ENCODE measurements at places on chromosomes 5 and 9. TPM values are rescaled to one million over a fixed set of nuclear protein-coding genes. Genes with fewer than 3 reads are reported as not detected.

The PCDHGA5 gene
- 8.6 TPM for total RNA-seq

The SPINK4 gene
- total RNA-seq: not detected

The TBCA gene
- 142 TPM for total RNA-seq

The FAXDC2 gene
- 35.4 TPM for total RNA-seq

The KIF4B gene
- total RNA-seq: not detected

The MEIKIN gene
- not detected for total RNA-seq

The PPP1R26 gene
- 7.9 TPM for total RNA-seq

The PRUNE2 gene
- 75.6 TPM for total RNA-seq

The EQTN gene
- not detected for total RNA-seq

The PIP5K1B gene
- 2.9 TPM for total RNA-seq

The GLDC gene
- 0.49 TPM for total RNA-seq

The SHISAL2B gene
- not detected for total RNA-seq

The DNM1 gene
- total RNA-seq: 33.4 TPM

The C8G gene
- not detected for total RNA-seq

The MARVELD2 gene
- total RNA-seq: 6.4 TPM

The SLC34A3 gene
- not detected for total RNA-seq

The STXBP1 gene
- 56.2 TPM for total RNA-seq

The IRGM gene
- 0.98 TPM for total RNA-seq

The PRRT1B gene
- total RNA-seq: not detected

The NXNL2 gene
- total RNA-seq: 2.5 TPM

The CARTPT gene
- total RNA-seq: not detected

The MARCOL gene
- total RNA-seq: not detected

The IFNB1 gene
- total RNA-seq: not detected

The NKD2 gene
- 2.0 TPM for total RNA-seq

The PTGER4 gene
- total RNA-seq: 19.4 TPM

The PROB1 gene
- total RNA-seq: 2.5 TPM

The LHFPL2 gene
- total RNA-seq: 24.8 TPM

The VLDLR gene
- 4.7 TPM for total RNA-seq

The FCN1 gene
- 1.7 TPM for total RNA-seq

The PCDHGB5 gene
- 15.0 TPM for total RNA-seq

The GPR150 gene
- total RNA-seq: 1.7 TPM

The IL3 gene
- total RNA-seq: not detected

The GRM6 gene
- total RNA-seq: not detected

The SPARC gene
- 273 TPM for total RNA-seq

The WWC1 gene
- 18.7 TPM for total RNA-seq

The SLC45A2 gene
- not detected for total RNA-seq

The TMEM215 gene
- not detected for total RNA-seq

The SLC6A18 gene
- total RNA-seq: not detected

The LCN12 gene
- not detected for total RNA-seq

All from vagina (tissue), 2 donors.